Fibroblast of skin of left quadriceps (primary cell): ENCODE measurements at places on chromosomes 6 and 20.

DNA sequence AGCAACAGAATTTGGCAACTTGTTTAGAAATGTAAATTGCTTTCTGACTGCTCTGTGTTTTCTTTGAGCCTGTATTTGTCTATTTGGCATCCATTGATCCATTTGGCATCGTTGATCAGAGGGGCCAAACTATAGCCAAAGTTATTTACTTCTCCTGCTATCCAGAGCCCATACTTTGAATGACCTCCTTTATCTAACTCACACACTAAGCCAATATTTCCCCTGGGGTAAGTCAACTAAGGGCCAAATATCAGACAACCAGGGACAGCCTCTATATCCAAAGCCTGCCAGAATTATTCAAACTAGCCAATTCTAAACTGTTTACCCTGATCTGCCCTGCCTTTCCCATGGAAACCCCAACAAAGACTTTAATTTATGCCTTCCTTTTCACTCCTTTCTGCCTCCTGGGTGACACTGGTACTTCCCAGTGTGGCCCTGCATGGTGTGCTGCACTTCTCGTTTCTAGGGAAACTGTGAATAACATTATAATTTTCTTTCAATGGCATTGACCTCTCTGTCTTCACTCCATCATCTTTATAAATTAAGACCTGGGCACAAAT lies 19.8 kb upstream of the ZNF184 start:
- no peak for DNase-seq

GRCh38 chr6:5174756-5175549 lies 85.8 kb downstream of the LYRM4 start:
- no peak for DNase-seq

GRCh38 chr6:74283532-74283931 lies 587.5 kb downstream of the CD109 start:
- no peak for DNase-seq

- DNase-seq: peak; percentile 60
Measured at GRCh38 chr6:138691595-138692057, 81.9 kb upstream of the CCDC28A start.

DNA sequence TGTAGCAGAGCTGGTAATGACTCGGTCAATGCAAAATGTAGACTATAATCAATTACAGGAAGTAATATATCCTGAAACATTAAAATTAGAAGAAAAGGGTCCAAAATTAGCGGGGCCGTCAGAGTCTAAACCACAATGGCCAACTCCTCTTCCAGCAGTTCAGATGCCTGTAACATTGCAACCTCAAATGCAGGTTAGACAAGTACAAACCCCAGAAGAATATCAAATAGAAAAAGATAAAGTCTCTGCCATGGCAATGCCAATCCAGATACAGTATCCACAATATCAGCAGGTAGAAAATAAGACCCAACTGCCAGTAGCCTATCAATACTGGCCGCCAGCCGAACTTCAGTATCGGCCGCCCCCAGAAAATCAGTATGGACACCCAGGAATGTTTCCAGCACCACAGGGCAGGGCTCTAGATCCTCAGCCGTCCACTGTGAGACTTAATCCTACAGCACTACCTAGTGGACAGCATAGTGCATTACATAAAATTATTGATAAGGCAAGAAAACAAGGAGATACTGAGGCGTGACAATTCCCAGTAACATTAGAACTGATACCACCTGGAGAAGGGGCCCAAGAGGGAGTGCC lies 158.4 kb downstream of the GPX5 start:
- no peak for DNase-seq

- DNase-seq: no peak
Measured at GRCh38 chr6:52537001-52537753, 39.7 kb downstream of the TRAM2 start.

GRCh38 chr6:98927534-98927933 lies 20.2 kb downstream of the FBXL4 start:
- no peak for DNase-seq

GRCh38 chr6:2514965-2515543 lies 235.7 kb downstream of the MYLK4 start:
- DNase-seq: no peak

DNA sequence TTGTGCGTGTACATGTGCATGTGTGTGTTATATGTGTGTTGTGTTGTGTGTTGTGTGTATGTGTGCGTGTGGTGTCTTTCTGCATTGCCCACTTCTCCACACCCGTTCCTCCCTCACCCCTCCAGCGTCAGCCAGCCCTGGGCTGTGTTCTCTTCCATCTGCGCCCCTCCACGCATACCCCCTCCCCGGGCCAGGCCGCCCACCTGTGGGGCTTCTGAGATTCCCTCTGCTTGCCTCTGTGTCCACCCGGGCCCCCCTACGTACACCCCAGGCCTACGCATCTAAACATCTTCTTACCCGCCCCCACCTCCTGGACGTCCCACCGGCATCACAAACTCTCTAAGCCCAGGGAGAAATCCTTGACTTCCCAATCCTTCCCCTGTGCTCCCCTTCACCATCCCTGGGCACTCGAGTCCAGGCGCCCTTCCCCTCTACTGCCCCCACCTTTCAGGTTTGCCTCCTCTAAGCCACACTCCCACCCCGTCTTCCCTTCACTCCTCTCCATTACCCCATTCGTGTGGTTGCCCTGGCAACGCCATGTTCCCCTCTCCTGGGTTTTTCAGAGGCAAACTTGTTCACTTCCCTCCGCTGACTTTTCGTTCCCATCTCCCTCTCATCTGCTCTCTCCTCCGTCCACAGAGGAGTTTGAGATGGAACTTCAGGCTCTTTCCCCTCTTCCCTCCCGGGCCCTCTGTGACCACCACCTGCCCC lies 81.7 kb upstream of the NNAT start:
- no peak for DNase-seq

DNA sequence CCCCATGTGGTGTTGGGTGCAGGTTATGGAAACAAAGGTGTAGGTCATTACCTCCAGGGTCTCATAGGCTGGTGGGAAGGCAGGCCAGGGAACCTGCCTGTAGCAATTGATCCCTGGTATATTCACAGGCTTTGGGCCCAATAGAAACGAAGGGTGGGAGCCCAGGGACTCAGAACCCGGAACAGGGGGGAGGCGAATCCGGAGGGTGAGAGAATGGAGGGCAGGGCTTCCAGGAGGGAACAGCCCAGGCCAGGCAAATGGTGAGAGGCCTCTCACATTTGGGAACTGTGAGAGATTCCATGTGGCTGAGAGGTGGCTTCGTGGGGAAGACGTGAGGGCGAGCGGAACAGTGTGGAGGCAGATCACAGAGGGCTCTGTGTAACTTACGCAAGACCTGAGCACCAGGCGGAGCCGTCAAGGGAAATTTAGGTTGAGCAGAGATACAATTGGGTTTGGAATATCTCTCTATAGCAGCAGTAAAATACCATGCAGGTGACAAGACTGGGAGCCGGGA lies 267.1 kb downstream of the ERMARD start:
- no peak for DNase-seq

GRCh38 chr6:145802141-145802540 lies 12.5 kb downstream of the FBXO30 start:
- DNase-seq: no peak

GRCh38 chr6:19052219-19052618 lies 665.1 kb downstream of the RNF144B start:
- DNase-seq: peak; percentile 24

- no peak for DNase-seq
Measured at GRCh38 chr6:118391086-118391485, 157.0 kb upstream of the PLN start.

GRCh38 chr6:81003156-81003555 lies 749.3 kb downstream of the TENT5A start:
- no peak for DNase-seq

DNA sequence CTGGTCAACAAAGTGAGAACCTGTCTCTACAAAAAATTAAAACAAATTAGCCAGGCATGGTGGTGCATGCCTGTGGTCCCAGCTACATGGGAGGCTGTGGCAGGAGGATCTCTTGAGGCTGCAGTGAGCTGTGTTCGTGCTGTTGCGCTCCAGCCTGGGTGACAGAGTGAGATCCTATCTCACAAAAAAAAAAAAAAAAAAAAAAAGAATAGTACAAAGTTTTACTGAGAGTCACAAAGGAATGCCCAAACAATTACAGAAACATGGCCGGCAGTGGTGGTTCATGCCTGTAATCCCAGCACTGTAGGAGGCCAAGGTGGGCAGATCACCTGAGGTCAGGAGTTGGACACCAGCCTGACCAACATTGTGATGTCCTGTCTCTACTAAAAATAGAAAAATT lies 14.8 kb upstream of the DSTN start:
- DNase-seq: no peak

DNA sequence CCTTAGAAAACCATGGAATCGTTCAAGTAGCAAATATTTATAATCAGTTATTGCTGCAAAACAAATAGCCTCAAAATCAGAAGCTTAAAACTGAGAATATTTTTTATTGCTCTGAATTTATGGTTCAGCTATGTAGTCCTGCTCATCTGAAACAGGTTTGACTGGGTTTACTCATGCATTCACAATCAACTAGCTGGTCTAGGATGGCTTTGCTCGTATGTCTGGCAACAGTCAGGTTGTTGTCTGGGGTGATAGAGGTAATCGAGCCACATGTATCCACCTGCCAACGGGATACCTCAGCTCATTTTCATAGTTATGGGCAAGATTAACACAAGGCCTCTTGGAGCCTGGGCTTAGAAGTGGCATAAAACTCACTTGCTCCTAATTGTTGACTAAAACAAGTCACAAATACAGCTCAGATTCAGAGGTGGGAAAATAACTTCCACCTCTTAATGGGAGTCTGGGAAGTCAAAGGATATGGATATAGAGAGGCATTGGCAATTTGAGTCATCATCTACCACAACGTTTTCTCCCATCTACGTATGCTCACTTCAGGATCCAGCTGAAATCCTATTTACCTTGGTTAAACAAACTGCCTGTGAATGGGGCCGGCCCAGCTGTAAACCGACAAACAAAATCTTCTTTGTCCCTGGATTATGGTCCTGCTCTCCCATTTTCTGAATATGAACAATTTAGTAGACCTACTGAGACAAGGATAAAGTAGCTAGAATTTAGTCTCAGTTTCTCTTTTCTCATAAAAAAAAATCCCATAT lies 54.5 kb upstream of the TENT5A start:
- no peak for DNase-seq

- no peak for DNase-seq
Measured at GRCh38 chr6:101799531-101799930, 406.0 kb downstream of the GRIK2 start.

GRCh38 chr20:19465536-19465935 lies 253.1 kb downstream of the SLC24A3 start:
- no peak for DNase-seq

- DNase-seq: no peak
Measured at GRCh38 chr20:43545837-43546578, 12.8 kb upstream of the SGK2 start.

DNA sequence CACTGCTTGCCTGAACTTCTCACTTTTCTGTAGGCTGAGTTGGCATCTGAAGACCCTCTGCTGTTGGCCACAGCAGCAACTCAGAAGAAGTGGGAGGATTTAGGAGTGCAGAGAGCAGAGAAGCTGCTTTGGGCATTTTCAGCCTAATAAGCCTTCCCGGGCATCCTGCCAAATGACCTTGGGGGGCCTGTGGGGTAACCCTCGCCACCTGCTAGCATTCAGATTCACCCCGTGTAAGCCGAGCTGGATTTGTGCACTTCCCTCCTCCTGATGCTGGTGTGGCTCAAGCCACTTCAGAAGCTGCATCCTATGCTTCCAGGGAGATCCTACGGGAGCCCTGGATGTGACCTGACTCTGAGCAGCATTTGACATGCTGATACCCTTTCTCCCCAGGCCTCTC lies 114.8 kb downstream of the LRFN2 start:
- no peak for DNase-seq

DNA sequence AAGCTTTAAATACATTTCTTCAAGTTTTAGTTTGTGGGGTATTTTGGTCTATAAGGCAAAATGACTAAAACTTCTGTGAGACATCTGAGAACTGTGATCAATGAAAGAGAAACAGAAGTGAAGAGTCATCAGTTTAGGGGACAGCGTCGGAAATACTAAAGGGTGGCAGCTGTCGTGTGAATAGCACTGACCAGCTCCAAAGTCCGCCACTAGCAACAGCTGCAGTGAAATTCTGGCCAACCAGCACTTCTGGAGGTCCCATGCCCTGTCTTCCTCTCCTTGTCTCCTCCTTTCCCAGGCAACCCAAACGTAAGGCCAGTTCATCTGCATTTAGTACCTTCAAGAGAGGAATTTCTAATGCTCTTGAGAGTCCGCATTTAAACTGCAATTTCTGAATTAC lies 87.5 kb downstream of the DACT2 start:
- DNase-seq: no peak

DNA sequence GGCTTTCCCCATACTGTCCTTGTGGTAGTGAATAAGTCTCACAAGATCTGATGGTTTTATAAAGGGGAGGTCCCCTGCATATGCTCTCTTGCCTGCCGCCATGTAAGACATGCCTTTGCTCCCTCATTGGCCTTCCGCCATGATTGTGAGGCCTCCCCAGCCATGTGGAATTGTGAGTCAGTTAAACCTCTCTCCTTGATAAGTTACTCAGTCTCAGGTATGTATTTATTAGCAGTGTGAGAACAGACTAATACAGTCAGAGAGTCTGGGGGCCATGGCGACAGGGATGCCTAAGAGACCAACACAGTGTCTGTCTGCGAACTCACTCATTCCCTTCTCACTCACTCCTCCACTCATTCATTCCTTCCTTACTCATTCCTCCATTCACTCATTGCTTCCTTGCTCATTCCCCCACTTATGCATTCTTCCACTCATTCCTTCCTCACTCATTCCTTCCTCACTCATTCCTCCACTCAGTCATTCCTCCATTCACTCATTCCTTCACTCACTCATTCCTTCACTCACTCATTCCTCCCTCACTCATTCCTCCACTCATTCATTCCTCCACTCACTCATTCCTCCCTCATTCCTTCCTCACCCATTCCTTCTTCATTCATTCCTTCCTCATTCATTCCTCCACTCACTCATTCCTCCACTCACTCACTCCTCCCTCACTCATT lies 137.5 kb upstream of the AGPAT4 start:
- DNase-seq: no peak

GRCh38 chr6:159879856-159880255 lies 10.9 kb upstream of the MAS1 start:
- no peak for DNase-seq

DNA sequence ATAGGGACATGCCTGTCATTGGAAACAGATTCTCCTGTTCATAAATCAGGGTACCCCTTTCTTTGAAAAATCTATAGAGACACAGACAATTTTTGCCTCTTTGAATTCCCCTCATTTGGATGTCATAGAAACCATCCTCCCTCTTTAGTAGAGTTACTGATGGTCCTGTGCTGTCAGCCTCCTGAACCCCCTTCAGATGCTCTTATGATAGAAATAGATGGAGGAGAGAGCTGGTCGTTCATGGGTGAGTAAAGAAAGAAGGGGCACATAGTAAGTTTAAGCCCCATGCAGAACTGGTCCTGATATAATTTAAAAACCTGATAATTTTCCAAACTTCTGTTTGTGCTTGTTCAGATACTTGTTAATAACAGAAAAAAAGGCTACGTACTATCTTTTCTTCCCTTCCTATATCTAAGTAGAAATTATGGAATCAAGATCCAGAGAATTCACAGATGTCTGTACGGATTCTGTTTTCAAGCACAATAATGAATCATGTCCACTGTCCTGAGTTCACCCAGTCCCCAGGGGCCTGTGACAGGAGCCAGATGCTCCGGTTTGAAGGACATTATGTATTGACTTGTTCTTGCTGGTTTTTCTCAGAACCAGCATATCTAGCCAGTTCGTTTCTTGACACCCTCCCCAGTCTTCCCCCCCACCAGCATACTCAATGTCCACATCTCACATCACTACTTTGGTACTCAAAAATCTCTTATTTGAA lies 78.1 kb downstream of the NCOA7 start:
- no peak for DNase-seq
